Cardiac muscle cell (in vitro differentiated cells and primary cell): ENCODE measurements at places on chromosomes 2 and 18. TPM values are rescaled to one million over a fixed set of nuclear protein-coding genes. Genes with fewer than 3 reads are reported as not detected.

DNA sequence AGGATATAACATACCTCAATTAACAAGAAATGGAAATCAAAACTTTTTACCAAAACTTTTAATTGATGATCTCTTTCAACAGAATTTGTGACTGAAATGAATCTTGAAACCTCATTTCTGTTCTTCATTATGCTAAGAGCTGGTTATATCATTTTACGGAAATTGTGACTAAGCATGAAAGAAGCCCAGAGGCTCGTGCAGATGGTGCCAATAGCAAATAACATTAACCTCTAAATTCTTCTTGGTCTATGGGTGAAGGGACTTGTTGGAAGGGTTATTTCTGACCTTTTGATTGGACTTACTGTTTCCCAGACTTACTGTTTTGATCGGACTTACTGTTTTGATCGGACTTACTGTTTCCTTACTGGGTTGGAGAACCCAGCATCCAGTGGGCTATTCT is 435.6 kb downstream of the TDRD15 start:
- no peak for DNase-seq

DNA sequence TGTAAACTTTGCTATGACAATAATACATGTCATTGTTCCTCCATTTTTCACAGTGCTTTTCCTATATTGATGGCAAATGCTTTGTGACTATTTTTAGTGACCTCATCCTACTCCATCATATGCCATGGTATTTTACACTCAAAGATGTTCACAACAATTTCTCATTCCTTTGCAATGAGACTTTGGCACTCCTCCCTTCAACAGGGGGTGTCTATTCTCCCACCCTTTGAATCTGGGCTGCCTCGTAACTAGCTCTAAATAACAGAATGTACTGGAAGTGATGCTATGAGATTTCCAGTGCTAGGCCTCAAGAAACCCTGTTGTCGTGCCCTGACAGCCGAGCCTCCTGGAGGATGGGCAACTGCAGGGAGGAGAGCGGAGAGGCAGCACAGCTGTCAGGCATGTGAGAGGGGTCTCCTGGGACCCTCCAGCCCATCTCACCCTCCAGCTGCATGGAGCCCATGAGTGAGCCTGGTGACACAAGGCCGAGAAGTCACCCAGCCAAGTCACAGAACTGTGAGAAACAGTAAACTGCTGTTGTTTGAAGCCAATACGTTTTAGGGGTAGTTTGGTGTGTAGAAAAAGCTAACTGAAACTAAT is 103.1 kb upstream of the APCDD1 start:
- DNase-seq, result no peak

The ZSWIM2 gene
- not detected in 2 replicates for polyA plus RNA-seq

DNA sequence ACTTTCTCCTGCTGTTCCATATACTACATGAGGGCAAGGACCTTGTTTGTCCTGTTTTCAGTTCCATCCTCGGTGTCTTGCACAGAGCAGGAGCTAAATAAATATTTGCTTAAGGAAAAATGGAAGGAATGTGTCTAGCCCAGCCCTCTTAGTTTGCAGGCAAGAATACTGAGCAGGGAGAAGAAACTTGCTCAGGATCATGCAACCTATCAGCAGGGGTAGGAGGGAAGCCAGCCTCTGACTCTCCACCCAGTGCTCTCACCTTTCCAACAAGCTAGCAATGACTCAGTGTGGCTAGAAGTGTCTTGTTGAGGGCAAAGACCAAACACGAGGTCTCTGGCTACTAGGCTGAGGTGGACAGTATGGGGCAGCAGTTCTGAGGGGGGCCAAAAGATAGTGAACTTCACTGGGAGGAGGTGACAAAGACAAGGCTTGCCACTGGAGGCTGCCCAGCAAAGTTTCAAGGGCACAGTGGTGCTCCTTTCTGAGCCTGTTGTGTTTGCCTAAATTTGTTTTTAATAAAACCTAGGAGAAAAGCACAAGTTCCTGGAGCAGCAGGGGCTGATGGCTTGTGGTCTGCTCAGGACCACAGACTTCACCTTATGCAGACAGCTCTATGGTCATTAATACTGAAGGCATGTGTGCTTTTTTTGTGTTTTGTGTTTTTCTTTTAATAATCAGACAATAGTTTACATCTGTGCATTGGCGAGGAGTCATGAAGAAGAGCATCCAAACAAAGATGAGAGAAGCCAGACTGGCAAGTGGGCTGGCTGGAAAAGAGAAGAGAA is 49.1 kb upstream of the CTAGE1 start:
- DNase-seq, result peak; percentile 67

DNA sequence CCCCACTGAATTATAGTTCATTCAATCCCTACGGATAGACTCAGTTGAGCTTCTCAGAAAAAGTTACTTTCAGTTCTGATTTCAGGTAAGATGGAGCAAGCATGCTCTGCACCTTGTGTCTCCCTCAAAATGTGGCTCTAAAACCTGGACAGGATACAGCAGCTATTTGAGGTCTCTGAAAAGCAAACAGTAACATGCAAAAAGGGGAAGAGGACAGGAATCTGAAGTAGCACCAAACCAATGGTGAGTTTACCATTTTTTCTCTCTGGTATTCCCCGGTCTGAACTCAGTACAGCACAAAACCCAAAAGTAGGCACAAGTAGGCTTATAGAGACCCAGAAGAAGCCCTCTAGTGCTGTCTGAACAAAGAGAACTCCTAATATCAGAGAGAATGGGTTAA is 34.1 kb downstream of the LANCL1 start:
- DNase-seq, result no peak

The SDC1 gene
- polyA plus RNA-seq, result 12.9 and 14.0 TPM in 2 replicates

GRCh38 chr2:43480874-43481273 is 115.0 kb downstream of the THADA start:
- no peak for DNase-seq

DNA sequence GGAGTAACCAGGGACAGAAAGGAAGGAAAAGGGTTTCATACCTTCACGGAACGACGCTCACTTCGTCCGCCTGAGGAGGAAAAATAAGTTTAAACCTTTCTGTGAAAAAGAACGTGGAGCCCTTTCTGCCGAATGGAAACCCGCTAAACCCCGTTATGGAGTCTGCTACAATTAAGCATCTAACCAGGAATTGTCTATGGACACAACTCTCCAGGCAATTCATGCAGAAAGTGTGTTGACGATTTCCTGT is 528 bp upstream of the PPP4R3B start:
- DNase-seq, result no peak

DNA sequence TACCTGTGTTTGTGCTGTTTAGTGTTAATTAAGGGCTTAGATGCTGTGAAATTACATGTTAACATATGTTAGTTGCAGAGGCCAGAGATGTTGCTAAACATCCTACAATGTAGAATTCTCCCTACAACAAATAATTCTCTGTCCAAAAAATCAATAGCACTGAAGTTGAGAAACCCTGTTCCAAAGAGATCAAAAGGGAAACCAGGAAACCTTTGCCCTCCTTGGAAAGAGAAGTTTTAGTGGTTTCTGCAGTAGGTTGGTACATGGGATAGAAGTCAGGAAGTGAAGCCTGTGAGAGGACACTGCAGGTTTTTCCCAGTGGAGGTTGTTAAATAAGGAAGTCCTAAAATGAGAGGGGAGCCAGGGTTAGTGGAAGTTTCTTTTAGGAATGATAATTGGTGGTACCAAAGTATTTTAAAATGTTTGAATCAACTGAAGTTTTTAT is 6.3 kb upstream of the RMDN2 start:
- no peak for DNase-seq

The GPR17 gene
- polyA plus RNA-seq, result 0.09 TPM in 1 of 2 replicates, not detected in the other

- no peak for DNase-seq
These were observed 47.0 kb upstream of the GBX2 start for GRCh38 chr2:236215196-236215595.

GRCh38 chr2:24623535-24623934 is 132.5 kb downstream of the NCOA1 start:
- no peak for DNase-seq

DNA sequence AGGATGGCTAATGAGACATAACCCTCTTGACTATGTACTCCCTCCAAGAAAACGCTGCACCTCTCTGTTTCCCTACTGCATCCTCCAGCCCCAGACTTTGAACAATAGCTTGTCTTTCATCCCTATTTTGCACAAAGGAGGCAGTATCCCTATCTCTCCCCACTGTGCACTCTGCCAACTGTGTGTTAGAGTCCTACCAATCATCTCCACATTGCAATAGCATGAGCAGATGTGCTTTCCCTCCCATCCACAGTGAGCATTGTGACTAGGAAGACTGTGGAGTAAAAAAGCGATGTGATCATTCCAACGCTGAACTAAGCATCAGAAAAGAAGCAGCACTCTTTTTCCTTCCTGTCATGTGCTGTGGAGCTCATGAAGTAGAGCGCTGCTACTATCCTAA is 206.3 kb upstream of the GULP1 start:
- no peak for DNase-seq

The CLEC4F gene
- polyA plus RNA-seq, result not detected in 2 replicates

- no peak for DNase-seq
These were observed 41.2 kb downstream of the SLC9A2 start for GRCh38 chr2:102660574-102660973.

DNA sequence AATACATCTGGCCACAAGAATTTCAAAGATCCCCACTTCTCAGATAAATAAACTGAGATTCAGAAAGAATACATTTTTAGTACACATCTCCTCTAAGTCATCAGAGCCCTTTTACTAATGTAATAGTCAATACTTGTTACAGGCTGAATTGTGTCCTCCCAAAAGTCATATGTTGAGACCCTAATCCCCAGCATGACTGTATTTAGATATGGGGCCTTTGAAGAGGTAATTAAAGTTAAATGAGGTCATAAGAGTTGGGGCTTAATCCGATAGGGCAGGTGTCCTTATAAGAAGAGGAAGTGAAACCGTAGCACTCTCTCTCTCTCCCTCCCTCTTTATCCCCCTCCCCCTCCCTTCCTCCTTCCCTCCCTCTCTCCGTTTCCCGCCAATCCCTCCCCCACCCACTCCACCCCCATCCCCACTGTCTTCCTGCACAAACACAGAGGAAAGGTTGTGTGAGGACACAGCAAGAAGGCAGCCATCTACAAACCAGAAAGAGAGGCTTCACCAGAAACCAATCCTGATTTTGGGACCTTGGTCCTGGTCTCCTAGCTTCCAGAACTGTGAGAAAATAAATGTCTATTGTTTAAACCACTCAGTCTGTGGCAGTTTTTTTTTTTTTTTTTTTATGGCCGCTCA is 66.6 kb upstream of the ZNF397 start:
- no peak for DNase-seq

GRCh38 chr18:66582211-66582610 is 21.7 kb downstream of the CDH19 start:
- no peak for DNase-seq

DNA sequence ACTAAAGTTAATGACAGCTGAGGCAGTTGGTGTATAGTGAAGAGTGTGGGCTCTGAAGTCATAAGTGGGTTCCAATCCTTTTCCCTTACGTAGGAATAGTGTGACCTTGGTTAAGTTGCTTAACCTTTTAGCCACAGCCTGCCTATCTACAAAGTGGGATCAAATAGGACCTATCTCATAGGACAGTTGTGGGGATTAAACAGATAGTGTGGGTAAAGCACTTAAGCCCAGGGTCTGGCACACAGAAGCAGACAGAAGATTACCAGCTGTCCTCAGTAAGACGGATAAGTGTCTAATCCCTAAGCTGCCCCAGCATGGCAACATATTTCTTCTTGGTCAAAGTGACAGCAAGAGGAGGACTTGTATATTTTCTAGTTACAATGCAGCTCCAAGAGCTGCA is 28.2 kb downstream of the UBE2F start:
- no peak for DNase-seq

DNA sequence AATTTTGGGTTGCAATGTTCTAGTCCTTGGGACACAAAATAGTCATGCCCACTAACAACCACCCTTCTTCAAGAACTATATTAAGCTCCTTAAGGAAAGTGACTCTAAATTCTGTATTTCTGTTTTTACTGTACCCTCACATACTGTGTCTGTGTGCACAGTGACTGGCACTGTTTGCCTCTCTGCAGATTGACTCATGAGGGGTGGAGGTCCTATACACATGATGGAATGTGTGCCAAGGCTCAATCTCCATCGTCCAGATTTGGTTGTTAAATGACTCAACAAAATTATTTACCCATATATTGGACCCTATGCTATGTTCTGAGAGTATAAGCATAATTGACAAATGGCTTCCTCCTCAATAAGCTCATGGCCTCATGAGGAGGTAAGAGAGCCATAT is 126.6 kb upstream of the CWC22 start:
- no peak for DNase-seq

The ITGB6 gene
- polyA plus RNA-seq, result 0.31 TPM in 1 of 2 replicates, not detected in the other

- DNase-seq, result no peak
These were observed 18.3 kb upstream of the ITGA6 start for GRCh38 chr2:172409042-172409441.

The SERPINB10 gene
- polyA plus RNA-seq, result not detected in 2 replicates

- no peak for DNase-seq
These were observed 158.8 kb downstream of the RIF1 start for GRCh38 chr2:151568501-151568900.

GRCh38 chr18:55121397-55122170 is 162.3 kb upstream of the CCDC68 start:
- DNase-seq, result no peak
